Activated naive CD4-positive, alpha-beta T cell (primary cell): ENCODE measurements at places on chromosomes 1 and 21.

GRCh38 chr1:167601442-167602383, 28.3 kb upstream of the RCSD1 start:
- DNase-seq: no peak

- DNase-seq: no peak
Observed at GRCh38 chr1:11482701-11483479, 3.9 kb downstream of the DISP3 start.

DNA sequence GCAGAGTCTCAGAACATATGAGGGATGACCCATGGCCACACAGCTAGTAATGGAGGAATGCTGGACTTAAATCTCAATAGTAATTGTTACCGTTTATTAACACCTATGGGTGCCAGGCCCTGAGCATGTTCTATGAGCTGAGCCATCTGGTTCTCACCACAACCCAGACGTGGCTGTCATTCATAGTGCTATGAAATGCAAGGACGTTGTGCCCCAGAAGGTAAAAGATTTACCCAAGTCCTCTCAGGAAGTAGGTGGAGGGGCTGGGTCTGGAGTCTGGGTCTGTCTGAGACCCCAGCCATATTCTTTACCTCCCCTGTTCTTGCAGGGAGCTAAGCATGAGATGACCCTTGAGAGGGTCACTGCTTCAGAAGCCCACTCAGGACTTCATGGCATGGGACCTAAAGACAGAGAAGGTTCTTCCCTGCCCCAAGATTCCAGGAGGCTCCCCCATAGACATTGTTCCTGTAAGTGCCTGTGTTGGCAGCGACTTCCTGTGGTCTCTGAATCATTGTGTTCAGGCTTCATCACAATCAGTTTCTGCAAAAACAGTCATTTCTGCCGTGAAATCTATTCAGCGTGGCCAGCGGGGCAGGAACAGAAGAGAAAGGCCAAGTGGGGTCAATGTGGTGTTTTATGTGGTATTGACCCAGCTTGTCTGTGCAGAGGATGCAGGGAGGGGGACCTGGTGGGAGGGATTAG, 475.4 kb downstream of the PTPRU start:
- no peak for DNase-seq

GRCh38 chr1:19814244-19814661, 830 bp downstream of the RNF186 start:
- no peak for DNase-seq

DNA sequence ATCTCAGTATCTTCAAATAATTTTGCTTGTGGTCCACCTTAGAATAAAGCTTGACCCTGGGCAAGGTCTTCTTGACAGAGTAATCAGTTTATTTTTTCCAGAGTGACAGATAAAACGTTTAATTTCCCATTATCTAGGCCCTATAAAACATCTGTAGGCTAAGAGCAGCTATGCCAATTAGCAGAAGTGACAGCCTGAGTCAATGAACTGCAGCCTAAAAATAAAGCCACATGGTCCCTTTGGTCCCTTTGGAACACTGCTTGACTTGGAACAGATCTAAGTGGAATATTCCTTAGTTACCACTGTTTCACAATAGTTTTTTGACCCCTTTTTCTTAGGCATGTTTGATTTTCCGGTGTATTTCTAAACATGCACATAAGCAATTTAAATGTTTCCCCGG, 6.3 kb upstream of the RGS13 start:
- DNase-seq: no peak

DNA sequence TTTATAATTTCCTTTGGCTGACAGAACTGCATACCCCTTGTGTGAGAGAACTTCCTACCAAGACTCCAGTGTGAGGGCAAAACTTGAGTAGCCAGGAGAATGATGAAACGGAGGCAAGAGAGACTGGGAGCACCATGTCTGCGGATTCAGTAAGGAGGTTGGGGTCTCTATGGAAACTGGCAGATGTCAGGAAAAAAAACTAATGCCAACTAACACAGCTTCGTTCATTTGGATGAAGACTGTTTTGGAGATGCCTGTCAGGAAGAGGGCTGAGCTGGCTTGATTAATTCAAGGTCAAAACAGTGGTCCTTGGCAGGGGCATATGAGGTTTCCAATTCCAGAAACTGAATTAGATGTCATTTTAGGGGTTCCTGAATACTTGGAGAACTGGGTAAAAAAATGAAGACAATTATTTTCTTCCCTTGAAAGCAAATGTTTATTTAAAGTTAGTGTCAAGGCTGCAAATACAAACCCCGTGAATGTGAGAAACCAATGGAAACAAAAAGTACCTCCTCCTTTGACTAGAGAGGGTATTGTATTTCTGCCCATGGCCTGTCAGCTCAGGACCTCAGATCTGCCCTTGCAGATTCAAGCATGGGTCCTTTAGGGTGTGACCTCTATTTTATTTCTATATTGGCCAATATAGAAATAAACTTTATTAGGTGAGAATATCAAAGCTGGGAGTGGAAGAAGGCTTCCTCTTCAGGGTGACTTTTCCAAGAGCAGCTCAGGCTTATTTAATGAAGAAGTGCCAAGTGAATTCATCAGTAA, 110.5 kb downstream of the MAST2 start:
- no peak for DNase-seq
